Stimulated activated CD8-positive, alpha-beta memory T cell treated with anti-CD3 and anti-CD28 coated beads, Interleukin-12 subunit alpha, Interleukin-12 subunit beta, amount 100 ng/mL, for 4 hours (primary cell): ENCODE measurements at places on chromosomes 7 and 10.

DNA sequence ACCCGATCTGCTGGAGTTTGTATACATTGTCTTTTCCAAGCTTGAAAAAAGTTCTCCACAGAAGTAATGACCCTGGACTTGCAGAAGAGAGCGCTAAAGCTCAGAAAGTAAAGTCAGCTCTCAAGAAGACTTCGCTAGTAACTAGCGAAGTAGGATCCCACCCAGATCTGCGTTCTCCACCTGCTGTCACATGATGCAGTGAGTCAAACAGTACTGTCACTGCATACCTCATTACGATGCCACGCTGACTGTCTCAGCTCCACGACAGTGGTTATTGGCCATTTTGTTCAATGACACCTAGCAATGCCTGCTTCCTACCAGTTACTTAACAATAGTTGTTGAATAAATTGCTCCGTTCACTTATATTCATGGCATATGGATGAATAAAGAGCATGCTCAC is 29.7 kb upstream of the SEC61G start:
- DNase-seq = no peak

GRCh38 chr10:114544045-114544659 is 113.9 kb downstream of the ABLIM1 start:
- DNase-seq = peak; percentile 33

DNA sequence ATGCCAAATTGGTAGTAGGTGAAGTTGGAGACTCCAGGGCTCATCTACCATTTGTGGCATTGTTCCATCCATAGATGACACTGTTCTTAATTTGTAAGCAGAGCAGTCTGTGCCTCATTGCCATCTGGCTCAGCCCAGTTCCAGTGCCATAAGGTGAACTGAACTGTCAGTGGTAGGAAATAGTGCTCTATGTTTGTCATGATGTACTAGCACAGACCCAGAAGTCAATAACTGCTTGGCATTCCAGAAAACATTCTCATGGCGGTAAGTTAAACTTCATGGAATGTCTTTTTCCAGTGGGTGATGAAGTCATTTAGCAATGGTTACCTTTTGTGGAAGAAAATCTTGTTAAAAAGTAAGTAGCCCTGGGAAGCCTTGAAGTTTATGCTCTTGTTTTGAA is 302.7 kb downstream of the SUGCT start:
- DNase-seq = no peak

DNA sequence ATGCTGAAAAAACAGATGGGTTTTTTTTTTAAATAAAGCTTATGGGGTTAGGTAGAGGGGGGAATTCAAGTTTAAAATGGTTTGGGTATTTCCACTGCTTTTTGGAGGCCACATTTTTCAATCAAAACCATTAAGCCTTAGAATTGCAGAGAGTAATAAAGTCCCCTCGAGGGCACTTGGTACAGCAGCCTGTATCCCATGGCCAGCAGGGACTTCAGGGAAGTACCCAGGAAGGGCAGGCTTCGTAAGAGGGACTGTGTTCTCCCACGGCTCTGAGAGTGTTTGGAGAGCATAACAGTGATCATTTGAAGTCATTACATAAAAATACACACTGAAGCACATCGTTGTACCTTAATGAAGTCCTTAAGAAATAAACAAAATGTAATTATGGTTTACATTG is 432.7 kb downstream of the DPP6 start:
- DNase-seq = no peak

DNA sequence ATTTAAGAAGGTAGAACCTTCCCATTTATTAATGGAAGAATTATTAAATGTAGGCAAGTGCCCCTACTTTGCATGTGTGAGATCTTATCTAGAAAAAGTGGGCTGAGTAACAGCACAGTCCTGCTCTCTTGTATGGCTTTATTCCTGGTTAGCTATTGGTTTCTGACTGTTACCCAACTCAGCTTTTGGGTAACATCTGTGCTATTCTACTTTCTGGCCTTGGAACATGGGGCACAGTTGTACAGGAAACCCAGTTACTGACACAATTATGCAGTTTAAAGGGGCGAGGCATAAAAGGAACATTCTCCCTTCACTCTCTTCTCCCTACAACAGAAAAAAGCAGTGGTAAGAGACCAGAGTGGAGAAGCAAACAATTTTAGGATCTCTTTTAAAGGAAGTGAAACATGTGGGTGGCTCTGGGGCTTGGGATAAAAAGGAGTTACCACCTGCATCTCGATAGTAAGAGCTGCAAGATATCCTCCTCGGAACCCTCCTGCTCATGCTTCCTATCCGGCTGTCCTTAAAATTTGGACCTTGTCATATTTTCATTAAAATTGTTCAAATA is 16.0 kb downstream of the NUDT5 start:
- no peak for DNase-seq

DNA sequence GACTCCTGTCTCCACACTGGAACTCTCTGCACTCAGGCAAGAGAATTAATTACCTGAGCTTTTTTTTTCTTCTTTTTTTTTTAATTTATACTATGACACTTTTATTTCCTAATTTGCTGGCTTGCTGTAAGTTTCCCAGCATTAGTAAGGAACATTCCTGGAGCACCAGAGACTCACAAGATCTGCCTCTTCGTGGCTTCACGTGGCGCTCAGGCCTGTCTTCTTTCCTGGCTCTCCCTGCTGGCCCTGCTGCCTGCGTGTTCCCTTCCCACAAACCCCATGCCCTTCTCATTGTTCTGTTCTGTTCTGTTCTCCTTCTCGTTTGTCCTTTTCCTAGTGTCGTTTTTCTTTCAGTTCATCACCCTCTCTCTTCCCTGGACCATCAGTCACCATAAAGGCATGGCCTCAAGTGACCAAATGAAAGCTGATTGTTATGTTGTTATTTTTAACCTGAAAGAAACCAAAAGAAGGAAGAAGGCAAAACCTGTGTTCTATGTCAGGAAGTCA is 591.6 kb upstream of the PFKP start:
- no peak for DNase-seq

DNA sequence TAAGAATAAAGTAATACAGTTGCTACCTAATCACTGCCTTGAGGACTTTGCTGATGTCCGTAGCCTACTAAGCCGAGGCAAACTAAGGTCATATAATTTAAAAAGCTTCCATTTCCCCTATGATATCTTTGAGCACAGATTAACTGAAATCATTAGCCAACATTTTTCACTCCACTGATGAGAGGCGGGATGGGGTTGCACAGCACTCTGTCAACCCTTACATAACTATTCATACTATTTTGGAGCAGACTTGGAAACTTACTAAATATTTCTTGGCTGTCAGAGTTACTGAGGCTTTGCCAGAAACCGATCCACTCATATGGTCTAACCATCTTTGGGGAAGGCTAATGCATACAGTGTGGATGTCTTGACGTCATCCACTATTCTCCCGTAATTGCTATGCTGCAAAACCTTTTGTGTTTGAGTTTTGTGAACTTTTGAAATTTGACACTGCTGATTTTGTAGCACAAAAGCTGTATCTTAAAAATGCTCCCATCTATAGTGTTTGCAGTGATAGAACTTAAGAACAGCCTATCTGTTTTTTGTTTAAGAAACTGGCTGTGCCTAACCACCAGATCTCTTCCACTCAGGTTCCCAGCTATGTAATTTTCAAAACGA is 248.7 kb downstream of the TSPAN12 start:
- no peak for DNase-seq

DNA sequence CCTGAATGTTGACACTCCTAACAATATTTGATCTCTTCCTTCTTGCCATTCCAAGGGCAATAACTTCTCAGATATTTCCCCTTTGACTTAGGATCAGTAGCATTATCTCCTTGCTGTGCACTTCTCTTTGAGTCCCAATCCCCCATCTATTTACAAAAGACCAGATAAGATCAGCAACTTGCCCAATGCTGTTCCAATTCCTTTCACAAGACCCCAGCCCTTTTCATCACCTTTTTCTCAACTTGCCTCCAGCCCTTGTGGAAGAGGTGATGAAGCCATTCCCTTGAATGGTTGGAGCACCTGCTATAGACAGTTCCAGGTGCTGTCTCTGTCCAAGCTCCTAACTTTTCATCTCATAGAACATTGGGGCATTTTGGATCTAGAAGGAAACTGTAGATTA is 51.1 kb upstream of the ARID5B start:
- no peak for DNase-seq

GRCh38 chr10:76542307-76542930 is 1095.2 kb downstream of the KCNMA1 start:
- DNase-seq = no peak

GRCh38 chr7:14420768-14421167 is 431.3 kb upstream of the ETV1 start:
- no peak for DNase-seq

GRCh38 chr10:112884179-112884504 is 65.9 kb upstream of the TCF7L2 start:
- no peak for DNase-seq

- no peak for DNase-seq
Observed at GRCh38 chr10:113538151-113538550, 14.7 kb upstream of the HABP2 start.

- DNase-seq = no peak
Observed at GRCh38 chr10:31830887-31831286, 97.7 kb downstream of the ARHGAP12 start.

DNA sequence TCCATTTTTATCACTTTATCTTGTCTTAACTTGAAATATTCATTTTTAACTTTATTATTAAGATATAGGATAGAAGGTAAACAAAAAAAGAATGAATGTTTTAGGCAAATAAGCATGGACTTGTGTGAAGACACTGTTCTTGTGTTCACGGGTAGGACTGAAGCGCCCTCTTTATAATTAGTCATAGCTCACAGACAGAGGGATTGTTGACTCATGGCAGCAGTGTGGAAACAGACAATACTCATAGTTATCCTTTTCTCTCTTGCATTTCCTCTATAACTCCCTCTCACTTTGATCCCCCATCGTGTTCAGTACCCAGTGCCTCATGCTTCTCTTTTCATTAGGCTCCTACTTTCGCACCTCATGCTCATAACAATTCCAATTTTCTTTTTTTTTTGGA is 731.8 kb downstream of the PHTF2 start:
- no peak for DNase-seq

GRCh38 chr7:127375631-127376030 is 16.9 kb downstream of the ZNF800 start:
- no peak for DNase-seq
